ENCODE measurements at places on chromosomes 2 and 18. TPM values are rescaled to one million over a fixed set of nuclear protein-coding genes. Genes with fewer than 3 reads are reported as not detected.

The ADRA2B gene
- total RNA-seq = 2.8 TPM

GRCh38 chr2:205713086-205713485, 30.8 kb downstream of the NRP2 start:
- DNase-seq = no peak

GRCh38 chr2:46885376-46885775, 30.2 kb downstream of the MCFD2 start:
- DNase-seq = no peak

DNA sequence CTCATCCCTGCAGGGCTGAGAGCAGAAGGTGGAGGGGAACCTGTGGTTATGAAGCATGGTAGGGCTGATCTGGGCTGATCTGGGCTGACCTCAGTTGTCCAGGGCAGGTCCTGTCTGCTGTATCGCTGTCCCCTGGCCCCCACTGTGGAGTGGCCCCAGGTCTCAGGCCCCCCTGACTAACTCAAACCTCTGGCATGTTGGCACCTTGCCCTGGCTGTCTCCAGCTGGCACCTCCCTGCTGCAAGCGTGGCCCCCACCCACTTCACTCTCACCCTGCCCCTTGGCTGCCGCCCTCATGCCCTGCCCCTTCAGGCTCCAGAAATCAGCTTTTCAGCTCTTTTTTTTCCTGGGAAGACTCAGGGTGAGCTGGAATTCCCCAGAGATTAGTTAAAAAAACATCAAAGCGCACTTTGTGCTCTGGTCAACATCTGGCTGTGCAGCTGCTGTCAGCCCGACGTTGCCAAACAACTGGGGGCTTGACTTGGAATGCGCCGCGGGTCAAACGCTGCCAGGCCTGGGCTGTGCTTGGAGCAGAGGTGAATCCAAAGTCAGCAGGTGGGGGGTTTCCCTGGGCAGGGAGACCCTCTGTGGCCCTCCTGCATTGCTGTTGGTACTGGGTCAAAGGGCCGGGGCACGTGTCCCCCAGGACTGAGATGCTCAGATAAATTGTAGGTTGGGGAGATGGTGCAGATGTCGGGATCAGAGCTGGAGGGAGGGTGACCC, 173.8 kb upstream of the HDAC4 start:
- no peak for DNase-seq

DNA sequence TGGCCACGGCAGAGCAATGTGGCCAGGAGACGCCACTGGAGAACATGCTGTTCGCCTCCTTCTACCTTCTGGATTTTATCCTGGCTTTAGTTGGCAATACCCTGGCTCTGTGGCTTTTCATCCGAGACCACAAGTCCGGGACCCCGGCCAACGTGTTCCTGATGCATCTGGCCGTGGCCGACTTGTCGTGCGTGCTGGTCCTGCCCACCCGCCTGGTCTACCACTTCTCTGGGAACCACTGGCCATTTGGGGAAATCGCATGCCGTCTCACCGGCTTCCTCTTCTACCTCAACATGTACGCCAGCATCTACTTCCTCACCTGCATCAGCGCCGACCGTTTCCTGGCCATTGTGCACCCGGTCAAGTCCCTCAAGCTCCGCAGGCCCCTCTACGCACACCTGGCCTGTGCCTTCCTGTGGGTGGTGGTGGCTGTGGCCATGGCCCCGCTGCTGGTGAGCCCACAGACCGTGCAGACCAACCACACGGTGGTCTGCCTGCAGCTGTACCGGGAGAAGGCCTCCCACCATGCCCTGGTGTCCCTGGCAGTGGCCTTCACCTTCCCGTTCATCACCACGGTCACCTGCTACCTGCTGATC, 4.9 kb downstream of the GPR17 start:
- DNase-seq = no peak

The PROC gene
- total RNA-seq = not detected

The CYP26B1 gene
- 1.2 TPM for total RNA-seq

DNA sequence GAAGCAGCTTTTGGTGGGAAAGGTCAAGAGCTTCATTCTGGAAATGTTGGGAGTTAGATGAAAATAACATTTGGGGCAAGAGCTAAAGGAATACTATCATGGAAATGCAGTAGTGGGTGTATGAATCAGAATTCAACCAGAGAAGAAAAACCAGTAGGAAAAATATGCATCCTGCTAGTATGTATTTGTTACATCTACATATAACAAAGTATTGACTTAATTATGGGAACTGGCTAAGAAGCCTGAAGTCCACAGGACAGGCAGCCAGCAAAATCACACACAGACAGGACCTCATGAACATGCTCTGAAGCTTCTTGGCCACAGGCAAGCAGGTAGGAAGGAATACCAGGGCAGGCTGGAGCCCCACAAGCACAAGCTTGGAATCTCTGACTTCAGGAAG, 185.8 kb downstream of the FBXO15 start:
- DNase-seq = no peak

The CCDC178 gene
- total RNA-seq = 1.2 TPM

DNA sequence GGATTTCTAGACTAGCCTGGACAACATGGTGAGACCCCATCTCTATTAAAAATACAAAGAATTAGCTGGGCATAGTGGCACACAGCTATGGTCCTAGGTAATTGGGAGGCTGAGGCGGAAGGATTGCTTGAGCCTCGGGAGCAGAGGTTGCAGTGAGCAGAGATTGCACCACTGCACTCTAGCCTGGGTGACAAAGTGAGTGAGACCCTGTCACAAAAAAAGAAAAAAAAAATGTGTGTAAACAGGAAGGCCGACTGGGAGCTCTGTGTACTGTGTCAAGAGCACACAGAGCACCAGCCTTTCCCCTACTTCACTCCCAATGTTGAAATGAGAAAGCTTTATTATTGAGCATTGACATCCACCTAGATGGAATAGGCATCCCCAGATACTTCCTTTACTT, 681.7 kb upstream of the FSHR start:
- DNase-seq = no peak

GRCh38 chr18:70324897-70325296, 36.1 kb downstream of the SOCS6 start:
- DNase-seq = no peak

DNA sequence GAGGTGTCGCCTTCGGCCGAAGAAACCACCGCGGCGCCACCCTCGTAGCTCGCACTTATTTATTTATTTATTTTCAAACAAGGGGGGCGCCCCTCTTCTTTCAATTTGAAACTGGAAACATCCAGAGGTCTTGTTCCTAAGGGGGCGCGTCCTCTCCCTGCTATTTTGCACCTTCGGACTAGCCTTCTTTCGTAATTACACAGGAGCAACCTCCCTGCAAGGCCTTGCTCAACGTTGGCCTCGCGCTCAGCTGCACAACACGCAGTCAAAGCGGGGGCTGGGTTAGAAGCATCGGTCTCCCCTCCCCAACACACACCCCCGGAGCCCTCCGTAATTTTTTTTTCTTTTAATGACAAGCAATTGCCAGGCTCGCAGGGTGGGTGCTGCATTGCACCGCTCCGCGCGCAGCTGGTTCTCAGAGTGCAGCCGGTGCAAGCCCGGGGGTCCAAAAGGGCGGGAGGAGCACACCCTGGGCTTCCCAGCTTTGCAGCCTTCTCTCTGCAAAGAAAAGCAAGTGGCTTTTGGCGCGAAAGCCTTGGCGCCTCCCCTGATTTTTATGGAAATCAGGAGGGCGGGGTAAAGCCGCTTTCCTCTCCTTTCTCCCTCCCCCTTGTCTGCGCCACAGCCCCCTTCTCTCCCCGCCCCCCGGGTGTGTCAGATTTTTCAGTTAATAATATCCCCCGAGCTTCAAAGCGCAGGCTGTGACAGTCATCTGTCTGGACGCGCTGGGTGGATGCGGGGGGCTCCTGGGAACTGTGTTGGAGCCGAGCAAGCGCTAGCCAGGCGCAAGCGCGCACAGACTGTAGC, at the start of gene MYCN:
Gene MYCN (plus strand): TSS at position 697 of the 807 bp plus-strand sequence. CDS start 1,515 bp downstream, outside the sequence.
- DNase-seq = no peak

DNA sequence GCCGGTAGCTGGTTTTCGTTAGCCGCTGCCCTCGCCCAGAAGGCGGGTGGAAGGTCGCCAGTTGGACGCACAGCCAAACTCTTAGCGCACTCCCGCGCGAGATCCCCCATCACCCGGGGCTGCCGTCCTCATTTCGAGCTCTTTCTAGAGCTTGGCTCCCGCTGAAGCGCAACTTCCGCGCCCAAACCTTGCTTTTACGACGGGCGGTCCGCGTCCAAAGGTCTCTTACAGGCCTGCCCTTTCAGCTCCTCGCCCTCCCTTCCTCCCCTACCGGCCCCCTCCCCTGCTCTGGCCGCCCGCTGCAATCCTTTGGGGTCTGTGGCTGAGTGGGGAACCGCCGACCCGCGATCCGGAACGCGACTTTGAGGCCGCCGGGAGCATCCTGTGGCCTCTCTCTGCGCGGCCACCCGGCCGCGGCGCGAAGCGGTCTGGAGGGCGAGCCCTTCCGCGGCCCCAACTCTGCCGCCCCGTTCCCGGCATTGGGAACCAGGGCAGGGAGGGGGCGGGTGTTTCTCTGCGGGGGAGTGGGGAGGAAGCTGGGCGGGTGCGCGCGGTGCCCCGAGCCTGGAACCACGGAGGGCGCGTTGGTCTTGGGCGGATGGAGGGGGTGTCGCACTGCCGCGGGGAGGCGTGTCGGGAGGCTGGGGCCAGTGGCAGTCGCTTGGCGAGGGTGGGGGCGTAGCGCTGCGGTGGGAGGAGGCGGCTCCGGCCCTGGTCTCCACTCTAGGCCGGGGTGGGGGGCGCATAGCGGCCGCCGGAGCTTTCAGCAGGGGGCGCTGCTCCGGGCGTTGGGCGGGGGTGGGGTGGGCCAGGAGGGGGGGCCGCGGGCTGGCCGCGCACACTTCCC, at the start of gene GDF7:
Gene GDF7 (plus strand): TSS at position 841 of the 847 bp plus-strand sequence. CDS start 96 bp downstream, outside the sequence.
- DNase-seq = no peak

DNA sequence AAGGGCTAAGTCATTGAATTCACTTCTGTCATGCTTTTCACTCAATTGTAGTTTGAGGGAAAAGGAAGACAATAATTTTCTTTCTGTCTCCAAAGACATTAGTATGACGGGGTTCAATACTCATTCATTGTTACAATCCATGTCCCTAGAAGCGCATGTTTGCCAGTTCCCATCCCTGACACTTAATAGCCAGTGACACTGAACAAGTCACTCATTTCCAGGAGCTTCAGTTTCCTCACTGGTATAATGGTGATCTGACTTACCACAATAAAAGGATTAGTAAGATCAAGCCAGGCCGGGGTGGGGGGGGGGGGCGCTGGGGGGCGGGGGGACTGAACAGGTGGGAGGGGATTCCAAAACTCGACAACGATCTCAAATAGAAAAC, 144.8 kb upstream of the MAP3K20 start:
- DNase-seq = no peak

The CLASP1 gene
- total RNA-seq = 62.6 TPM

The SERPINB12 gene
- not detected for total RNA-seq

GRCh38 chr2:239752951-239753350, 272.2 kb downstream of the NDUFA10 start:
- no peak for DNase-seq

The ASB18 gene
- not detected for total RNA-seq

The ACOXL gene
- not detected for total RNA-seq

- DNase-seq = no peak
These were observed 79.6 kb downstream of the EFEMP1 start for GRCh38 chr2:55843994-55844345.

GRCh38 chr2:204364860-204365535, 180.3 kb upstream of the PARD3B start:
- DNase-seq = no peak

DNA sequence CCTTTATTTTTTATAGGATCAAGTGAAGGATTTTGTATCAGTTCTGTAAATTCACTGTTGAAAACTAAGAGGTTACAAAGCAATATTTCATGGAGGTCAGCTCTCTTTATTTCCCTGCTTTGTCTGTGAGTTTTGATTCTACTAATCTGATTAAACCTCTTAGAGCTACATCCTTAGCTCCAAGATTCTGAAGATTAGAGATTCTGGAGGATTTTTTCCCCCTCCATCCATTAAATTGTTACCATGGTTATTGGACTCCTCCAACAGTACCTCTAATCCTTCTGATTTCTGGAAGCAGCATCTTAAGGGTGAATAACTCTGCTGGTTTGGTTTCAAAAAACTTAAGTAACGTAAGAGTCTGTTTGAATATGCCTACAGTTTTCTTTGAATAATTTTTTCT, 110.0 kb downstream of the TANC1 start:
- DNase-seq = no peak

The ZSWIM2 gene
- not detected for total RNA-seq

The ZNF385B gene
- 2.2 TPM for total RNA-seq

GRCh38 chr2:174965992-174966744, 39.0 kb downstream of the CHN1 start:
- DNase-seq = no peak

- no peak for DNase-seq
These were observed 152.8 kb downstream of the EHBP1 start for GRCh38 chr2:62858231-62858832.

The KIAA2012 gene
- not detected for total RNA-seq

GRCh38 chr18:26574958-26575864, 26.9 kb upstream of the KCTD1 start:
- DNase-seq = no peak

DNA sequence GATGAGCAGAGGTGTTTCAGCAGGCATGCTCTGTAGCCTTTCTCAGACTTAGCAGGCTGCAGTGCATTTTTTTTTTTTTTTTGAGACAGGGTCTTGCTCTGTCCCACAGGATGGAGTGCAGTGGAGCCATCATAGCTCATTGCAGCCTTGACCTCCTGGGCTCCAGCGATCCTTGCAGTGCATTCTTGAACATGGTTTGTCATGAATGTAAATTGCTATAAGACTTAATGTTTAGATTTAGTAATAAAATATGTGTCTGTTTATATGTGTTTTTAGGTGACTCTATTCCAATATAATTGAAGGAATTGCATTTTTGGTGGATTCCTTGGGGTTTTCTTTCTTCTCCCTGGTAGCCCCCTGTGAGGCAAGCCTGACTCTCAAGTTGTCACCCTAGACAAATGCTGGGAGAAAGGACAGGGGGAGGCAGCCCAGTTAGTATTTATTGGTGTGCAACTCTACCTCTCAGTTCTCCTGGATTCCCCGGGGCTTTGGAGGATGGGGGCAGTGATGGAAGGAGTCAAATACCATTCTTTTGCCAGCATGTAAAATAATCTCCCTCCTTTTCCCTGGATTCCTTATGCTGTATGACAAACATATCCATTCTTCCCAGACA, 22.7 kb downstream of the LYPD6B start:
- peak; percentile 62 for DNase-seq

The SERPINB13 gene
- total RNA-seq = not detected

The CXCR1 gene
- total RNA-seq = 4.0 TPM

DNA sequence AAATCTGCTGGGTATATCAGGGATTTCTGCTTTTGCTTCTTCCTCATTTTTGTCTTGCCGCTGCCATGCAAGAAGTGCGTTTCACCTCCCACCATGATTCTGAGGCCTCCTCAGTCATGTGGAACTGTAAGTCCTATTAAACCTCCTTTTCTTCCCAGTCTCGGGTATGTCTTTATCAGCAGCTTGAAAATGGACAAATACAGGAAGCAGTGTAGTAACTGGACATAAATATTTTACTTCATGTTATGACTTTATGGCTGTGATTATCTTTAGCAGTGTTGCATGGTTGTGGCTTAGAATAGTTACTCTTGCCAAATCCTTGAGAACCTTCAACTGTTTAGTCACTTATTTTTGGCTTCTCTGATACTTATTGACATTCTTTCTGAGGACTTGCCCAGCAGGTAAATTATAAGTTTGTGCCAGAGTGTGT, 66.2 kb upstream of the DLX2 start:
- DNase-seq = no peak

- DNase-seq = no peak
These were observed at the start of gene MC4R for GRCh38 chr18:60372596-60372995. TSS of gene MC4R (minus strand) at chr18:60372775. CDS start at chr18:60372349, 426 bp downstream.
